ENCODE measurements at places on chromosomes 12 and 14.

GRCh38 chr12:7154901-7155470, 24.8 kb downstream of the CLSTN3 start:
- no peak for DNase-seq

DNA sequence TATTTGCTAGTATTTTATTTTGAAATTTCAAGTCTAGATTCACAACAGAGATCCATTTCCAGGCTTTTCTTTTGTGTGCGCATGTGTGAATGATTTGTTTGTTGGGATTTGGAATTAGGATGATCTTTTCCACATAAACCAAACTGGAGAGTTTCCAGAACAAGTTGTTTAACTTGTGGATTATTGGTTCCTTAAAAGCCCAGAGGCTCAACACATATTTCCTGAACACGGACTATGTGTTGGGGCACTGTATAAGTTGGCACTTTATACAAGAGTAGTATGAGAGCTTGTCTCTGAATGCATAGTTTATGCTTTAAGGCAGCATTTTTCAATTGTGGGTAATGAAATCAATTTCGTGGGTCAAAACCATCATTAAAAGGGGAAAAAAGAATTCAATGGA, 67.3 kb upstream of the FUT8 start:
- DNase-seq = no peak

GRCh38 chr14:100735271-100735670, 8.6 kb downstream of the DLK1 start:
- no peak for DNase-seq

- DNase-seq = no peak
These were observed 78.6 kb upstream of the PAWR start for GRCh38 chr12:79769189-79769859.

- no peak for DNase-seq
These were observed 42.5 kb upstream of the OTOGL start for GRCh38 chr12:80056845-80057244.

- DNase-seq = peak; percentile 91
These were observed 50.9 kb upstream of the CCT2 start for GRCh38 chr12:69534389-69534822.

- no peak for DNase-seq
These were observed 26.0 kb upstream of the LTBP2 start for GRCh38 chr14:74638066-74638465.

DNA sequence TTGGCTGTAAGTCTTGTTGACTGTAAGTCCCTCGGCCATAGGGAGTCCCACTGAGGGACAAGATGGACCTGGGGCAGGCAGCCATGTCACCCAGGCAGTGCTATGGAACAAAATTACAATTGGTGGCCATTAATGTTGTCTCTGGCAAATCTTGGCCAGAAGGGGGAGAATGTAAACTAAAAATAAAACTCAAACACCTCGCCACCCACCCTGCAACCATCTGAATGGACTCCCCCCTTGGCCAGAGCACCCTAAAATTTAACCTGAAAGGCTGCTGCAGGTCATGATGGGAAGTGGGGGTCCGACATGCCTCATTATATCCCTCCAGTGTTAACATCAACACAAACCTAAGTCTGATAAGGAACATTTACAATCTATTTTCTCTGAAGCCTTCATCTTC, 8.2 kb downstream of the SLC22A17 start:
- DNase-seq = no peak

- DNase-seq = no peak
These were observed 395.6 kb downstream of the BCAT1 start for GRCh38 chr12:24553259-24553658.
